Spinal cord (tissue), 10 donors: ENCODE measurements at places on chromosomes 2 and 18. TPM values are rescaled to one million over a fixed set of nuclear protein-coding genes. Genes with fewer than 3 reads are reported as not detected.

The MYO7B gene
- polyA plus RNA-seq = 10.6 TPM

The MBOAT2 gene
- polyA plus RNA-seq = 75.1 TPM

The FKBP7 gene
- polyA plus RNA-seq = 20.1 TPM

The MARCHF4 gene
- 38.0 TPM for polyA plus RNA-seq

The RAD51AP2 gene
- polyA plus RNA-seq = 0.74 TPM

The LAMA3 gene
- polyA plus RNA-seq = 5.8 TPM

The COL3A1 gene
- 797 TPM for polyA plus RNA-seq

The GAD1 gene
- 80.7 TPM for polyA plus RNA-seq

The C2orf66 gene
- polyA plus RNA-seq = 1.4 TPM
